ENCODE measurements at places on chromosomes 5 and 9.

DNA sequence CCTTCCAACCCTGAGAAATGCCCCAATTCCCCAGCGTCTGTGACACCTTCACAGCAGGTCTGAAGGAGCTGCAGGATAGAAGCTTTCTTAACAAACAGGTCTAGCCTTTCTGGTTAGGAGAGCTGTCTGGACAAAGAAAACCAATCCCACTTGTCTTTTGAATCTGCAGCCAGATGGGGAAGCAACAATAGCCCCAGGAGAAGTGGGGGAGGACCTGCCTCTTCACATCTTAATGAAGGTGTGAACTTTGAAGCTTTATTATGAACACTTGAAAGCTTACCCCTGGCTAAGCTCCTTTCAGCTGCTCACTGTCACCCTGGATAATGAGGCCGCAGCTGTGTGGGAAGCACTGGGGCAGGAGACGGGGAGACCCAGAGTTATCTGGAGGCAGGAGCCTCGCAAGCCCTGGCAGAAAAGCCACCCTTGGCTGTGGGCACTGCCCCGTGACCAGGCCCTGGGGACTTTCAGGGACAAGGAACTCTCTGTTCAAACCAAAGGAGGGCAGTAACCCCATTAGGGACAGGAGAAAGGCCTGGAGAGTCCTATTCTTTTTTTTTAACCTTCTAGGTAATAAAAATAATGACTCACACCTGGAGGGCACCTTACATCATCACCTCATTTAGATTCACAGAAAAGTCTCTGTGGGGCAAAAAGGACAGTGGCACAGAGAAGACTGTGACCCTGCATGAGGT, 151.8 kb upstream of the RAD23B start:
- peak; percentile 54 for DNase-seq

DNA sequence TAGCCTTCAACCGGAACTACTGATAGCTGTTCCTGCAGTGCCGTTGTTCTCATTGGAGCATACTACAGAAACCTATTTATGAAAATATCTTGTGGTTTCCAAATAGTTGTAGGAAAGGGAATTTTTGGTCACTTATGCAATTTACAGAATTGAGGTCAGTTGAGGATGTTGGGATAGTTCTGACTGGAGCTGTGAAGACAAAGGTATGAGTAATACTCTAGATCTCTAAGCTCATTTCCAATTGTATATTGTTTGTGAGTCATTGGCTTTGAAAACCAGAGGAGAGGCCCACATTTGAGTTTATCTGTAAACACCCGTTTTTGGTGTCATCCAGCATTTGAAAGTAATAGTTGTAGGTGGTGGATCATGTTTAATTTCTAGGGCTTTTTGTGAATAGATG, 561.3 kb upstream of the WWC1 start:
- no peak for DNase-seq

GRCh38 chr9:82880336-82881050, 182.4 kb downstream of the RASEF start:
- no peak for DNase-seq

- DNase-seq = no peak
These were observed 901.9 kb upstream of the WWC1 start for GRCh38 chr5:167389537-167389936.

DNA sequence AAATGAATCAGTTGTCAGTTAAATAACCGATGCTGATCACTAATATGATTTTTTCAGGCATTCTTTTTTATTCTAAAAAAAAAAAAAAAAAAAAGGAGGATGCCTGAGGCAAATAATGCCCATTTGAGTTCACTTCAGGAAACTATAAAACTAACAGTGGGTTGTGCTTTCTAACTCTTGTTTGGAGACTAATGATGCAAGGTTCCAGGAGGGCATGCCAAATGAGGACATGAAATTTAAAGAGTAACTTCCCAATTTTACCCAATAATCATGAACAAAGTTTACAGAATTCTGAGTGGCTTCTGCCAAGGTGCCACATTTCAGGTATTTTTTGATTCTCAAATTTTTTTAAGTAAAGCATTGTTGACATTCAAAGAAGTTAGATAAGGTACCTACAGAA, 41.0 kb downstream of the CEP120 start:
- no peak for DNase-seq

DNA sequence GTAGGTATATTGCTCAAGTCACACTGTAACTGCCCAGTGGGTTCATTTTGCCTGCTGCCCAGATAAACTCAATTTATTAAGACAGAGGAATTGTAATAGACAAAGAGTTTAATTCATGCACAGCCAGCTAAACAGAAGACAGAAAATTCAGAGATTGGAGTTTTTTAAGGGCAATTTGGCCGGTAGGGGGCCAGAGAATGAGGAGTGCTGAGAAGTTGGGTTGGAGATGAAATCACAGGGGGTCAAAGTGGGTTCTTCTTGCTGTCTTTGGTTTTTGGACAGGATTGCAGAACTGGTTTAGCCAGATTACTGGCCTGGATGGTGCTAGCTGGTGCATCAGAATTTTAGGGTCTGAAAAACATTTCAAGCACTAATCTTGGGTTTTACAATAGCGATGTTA, 20.7 kb upstream of the IL33 start:
- no peak for DNase-seq

DNA sequence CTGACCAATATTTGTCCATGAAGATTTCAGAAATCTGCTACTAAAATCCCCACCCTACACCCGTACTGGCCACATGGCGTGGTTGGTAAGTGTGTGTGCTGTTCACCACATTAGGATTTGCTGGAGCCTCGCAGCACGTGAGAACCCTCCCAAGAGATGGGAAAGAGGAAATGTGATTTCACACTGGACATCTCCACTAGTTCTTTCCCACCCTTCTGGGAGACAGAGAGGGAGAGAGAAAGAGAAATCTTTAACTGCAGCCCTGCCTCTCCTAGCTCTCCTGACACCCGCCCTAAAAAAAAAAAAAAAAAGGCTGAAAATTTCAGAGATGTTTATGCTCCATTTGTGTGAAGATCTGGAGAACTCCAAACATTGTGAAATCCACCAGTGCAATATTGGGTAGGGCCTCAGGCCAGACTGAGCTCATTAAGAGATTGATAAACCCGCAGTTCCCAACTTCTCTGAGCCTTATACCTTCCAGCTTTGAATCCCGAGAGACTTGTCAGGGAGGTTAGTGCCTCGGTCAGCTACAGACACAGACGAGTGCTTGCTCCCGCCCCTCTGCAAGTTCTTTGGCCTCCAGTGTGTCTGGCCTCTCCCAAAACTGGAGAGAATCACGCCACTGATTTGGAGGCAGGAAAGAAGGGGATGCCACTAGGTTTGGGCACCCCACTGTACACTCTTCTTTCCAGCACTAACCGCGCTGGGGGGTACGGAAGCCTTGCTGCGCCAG, 1.9 kb downstream of the SPRY4 start:
- peak; percentile 52 for DNase-seq

- DNase-seq = no peak
These were observed 457 bp upstream of the IDNK start for GRCh38 chr9:83622433-83622938.

- no peak for DNase-seq
These were observed 2.3 kb downstream of the RALGPS1 start for GRCh38 chr9:126916909-126917308.

DNA sequence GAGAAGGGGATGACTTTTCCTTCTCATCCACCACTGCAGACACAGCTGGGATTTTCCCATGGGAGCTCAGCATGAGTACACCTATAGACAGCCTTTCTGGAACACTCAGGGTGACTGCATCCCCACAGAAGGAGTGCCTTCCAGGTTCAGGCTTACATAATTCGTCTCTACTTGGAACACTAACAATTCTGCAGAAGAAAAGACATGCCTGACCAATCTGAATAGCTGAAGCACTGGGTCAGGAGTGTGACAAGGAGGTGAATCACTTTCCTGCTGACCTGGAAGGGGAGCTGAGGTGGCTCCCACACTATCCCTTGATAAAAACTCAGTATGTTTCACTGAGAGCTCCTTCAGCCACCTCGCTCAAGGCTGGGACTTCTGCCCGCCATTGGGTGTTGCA, 425.3 kb downstream of the TLR4 start:
- no peak for DNase-seq

GRCh38 chr9:104278929-104279496, 184.9 kb downstream of the SMC2 start:
- no peak for DNase-seq

DNA sequence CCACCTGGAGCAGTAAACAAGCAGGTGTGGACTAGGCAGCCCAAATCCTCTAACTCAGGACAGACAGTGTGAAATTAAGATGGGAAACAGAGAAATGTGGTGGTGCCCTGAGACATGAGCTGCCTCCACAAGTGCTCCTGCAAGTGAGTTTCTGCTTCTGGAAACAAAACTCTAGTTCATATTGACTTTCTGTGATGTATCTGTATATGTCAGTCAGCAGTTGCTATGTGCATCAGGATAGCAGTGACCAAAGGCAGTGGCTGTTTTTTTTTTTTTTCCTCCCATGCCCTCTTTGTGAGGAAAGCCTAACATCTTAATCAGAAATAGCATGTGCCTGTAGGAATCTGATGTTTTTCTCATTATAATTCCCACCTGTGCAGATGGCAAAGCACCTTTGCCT, 318.4 kb upstream of the SEMA6A start:
- DNase-seq = no peak

DNA sequence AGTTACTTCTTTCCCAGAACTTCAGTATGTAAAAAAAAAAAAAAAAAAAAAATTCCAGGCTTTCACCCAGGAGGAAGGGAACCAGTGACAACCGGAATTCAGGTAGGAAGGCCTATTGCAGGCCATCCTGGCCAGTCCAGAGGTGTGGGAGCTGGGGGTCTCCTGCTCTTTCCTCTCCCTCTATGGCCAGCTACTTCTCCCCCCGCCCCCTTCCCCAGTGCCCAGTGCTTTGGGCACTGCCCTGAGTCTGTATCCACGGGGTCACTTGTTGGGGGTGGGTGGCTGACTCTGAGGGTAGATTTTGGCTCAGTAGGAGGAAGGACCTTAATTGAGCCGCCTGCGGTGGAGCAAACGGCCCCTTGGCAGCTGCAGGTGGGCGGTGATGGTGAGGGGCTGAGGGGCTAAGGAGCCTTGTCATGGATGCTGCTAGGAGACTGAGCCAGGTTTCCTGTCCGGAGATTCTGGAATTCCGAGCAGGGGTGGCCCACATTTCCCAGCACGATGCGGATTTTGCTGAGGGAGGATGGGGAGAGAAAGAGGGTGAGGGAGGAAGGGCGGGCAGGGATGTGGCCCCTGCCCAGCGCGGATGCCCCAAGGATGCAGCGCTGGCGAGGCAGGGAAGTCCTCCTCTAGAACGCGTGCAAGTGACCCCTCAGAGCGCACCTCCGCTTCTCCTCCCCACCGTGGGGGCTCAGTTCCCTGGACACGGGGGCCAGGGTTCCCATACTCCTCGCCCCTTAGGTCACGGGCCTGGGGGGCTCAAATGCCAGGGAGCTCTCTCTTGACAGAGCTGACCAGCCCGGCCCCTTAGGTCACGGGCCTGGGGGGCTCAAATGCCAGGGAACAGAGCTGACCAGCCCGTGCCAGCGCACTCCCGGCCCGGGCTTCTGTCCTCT, 1.2 kb upstream of the PHF2 start:
- peak; percentile 47 for DNase-seq

- DNase-seq = no peak
These were observed 93.9 kb downstream of the GPBP1 start for GRCh38 chr5:57267805-57268204.

GRCh38 chr9:124439686-124440243, 10.5 kb upstream of the ADGRD2 start:
- DNase-seq = no peak

- DNase-seq = peak; percentile 80
These were observed 838.3 kb downstream of the TLE4 start for GRCh38 chr9:80410106-80410505.
